ENCODE measurements at places on chromosomes 16 and 17.
A peak's percentile ranks its signal among the peaks of the same experiment; 100 is the strongest.

GRCh38 chr16:86316967-86317812, 193.1 kb upstream of the FOXF1 start:
- DNase-seq, result no peak

DNA sequence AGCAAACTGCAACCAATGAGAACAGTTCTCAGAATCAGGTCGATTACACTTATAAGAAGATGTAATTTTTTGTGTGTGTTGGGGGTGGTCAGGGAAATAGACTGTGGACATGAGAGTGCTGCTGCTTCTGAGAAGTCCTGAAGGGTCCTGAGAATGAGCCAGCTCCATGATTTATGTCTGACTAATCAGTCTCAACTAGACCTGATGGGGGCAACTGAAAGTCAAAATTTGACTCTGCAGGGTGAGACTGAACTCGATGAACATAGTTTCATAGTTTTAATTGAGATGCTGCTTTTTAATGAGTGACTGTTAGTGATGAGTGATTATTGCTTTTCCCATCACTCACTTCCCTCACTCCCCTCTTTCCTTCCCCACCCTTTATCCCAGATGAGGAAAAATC, 37.3 kb downstream of the SMARCE1 start:
- no peak for DNase-seq

DNA sequence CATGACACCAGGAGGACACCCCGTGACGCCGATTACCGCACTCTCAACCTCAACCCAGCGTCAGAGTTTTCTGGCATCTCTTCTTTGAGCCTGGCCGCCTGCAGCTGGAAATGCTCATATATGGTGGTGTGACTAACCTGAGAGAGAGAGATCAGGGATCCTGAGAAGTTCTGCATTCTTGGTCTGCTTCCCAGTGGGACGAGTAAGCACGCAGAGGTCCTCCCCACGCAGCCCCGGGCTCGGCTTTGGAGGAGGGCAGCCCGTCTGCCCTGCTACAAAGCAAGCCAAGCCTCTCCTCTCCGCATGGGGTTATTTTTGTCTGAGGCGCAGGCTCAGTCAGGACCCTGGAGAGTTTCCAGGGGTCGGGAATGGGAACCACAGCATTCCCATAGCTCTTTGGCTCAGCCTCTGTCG, 16.5 kb downstream of the CRISPLD2 start:
- no peak for DNase-seq

DNA sequence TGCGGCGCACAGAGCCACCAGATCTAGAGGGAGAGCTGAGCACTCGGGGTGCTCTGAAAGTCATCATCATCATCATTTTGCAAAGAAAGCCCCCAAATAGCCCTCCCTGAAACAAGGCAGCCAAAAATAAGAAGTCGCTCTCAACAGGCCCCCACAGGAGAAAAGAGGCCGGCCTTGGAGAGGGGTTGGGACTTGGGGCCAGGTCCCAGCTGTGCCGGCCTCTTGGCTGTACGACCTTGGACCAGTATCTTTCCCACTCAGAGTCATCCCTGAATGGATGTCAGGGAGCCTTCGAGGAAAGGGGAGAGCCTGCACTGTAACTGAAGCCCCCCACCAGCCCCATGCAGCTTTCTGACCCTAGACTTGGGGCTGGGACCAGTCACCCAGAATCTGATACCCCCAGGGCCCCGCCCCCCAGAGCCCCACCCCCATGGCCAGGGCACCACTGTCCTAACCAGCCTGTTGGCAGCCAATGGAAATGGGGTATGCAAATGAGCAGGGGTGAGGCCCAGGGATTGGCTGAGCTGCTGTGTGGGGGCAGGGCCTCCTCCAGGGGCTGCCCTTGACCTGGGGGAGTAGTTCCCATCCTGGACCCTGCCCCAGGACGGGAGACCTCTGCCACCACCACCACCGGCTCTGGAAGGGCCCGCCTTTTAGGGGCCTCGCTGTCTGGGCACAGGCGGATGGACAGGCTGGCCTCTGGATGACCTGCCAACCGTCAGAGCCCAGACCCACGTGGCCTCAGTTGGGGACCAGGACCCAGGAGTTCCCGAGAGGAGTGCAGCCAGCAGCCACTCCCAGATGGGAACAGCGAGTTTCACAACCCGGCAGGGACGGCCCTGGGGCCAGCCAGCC, 15.4 kb downstream of the ZFPM1 start:
- DNase-seq, result no peak

DNA sequence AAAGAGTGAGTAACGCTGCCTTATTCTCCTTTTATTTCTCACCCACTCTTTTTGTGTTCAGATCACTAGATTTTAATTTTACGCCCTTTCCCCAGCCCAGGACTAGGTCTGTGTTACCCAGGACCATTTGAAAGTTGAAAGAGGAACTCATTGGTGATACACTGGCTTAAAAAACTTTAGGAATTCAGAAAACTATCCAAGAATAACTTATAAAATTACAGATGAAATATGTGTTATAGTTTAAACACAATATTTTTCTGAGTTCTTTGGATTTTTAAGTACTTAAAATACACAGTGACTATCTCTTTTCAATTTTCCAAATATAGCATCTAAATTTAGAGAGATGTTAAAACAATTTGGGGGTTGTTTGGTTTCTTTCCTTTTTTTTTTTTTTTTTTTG, 385.2 kb downstream of the CDH13 start:
- no peak for DNase-seq

DNA sequence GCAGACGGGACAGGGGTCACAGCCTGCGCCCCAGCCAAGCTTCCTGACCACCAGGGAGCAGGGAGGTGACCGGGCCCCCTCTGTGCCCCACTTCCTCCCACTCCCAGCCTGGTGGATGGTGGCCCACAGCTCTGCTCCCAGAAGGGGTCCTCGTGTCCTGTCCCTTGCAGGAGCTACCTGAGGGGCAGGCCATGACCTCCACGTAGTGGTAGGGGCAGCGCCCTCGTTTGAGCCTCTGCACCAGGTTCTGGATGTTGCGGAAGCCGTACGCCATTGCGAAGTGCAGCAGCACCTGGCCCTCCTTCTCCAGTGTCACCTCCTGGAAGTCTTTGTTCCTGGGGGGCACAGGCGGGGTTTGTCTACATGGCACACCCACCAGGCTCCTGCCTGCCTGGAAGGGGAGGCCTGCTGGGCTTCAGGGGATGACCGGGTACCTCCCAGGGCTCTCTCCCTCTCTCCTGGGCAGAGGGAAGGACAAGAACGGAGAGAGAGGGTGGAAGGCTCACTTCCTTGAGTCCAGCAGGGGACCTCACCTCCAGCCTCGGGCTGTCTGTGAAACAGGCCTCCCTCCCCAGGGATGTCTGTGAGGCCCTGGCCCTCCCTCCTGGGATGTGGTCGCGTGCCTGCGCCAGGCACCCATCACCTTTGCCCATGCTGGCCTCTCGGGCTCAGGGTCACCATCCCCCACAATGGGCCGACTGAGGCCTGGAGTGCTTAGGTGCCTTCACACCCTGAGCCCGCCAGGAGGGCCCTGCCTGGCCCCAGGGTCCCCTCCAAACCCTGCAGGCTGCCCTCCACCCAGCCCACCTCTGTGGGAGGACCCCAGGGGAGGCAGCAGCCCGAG, 4.0 kb downstream of the HAGHL start:
- DNase-seq, result no peak

DNA sequence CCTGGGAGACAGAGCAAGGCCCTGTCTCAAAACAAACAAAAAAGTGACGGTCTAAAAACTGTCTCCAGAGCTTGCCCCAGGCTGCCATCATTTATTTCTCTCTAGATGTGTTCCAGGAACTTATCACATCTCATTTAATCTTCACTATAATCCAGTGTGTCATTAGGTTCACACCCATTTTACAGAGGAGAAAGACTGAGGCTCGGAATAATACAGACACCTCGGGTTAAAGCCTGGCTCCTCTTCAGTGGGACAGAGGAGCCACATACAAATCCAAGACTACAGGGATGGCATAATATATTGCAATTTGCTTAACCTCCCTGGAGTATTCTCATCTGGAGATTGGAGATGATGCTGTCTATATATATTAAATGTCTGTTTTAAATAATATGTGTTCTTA, 5.9 kb downstream of the PDILT start:
- DNase-seq, result no peak

GRCh38 chr16:2154533-2155090, 970 bp upstream of the TRAF7 start:
- no peak for DNase-seq

GRCh38 chr16:19095654-19096053, 18.1 kb upstream of the ITPRIPL2 start:
- DNase-seq, result no peak

DNA sequence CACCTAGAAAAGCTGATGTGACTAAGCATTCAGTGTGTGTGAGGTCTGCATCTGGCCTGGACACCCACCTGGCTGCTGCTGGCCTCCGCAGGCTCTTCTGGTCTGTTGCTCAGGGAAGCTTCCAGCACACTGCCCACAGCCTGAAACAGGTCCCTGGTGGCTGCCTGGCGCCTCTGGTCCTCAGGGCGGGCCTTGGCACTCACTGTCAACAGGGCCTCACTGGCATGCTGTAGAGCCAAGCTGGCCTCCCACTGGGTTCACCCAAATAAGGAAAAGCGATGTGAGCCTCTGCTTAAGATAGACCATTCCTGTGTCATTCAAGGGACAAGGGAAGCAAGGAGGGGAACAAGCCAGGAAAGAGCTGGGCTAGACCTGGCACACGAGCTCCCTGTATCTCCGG, 70.6 kb upstream of the BCO1 start:
- DNase-seq, result no peak

DNA sequence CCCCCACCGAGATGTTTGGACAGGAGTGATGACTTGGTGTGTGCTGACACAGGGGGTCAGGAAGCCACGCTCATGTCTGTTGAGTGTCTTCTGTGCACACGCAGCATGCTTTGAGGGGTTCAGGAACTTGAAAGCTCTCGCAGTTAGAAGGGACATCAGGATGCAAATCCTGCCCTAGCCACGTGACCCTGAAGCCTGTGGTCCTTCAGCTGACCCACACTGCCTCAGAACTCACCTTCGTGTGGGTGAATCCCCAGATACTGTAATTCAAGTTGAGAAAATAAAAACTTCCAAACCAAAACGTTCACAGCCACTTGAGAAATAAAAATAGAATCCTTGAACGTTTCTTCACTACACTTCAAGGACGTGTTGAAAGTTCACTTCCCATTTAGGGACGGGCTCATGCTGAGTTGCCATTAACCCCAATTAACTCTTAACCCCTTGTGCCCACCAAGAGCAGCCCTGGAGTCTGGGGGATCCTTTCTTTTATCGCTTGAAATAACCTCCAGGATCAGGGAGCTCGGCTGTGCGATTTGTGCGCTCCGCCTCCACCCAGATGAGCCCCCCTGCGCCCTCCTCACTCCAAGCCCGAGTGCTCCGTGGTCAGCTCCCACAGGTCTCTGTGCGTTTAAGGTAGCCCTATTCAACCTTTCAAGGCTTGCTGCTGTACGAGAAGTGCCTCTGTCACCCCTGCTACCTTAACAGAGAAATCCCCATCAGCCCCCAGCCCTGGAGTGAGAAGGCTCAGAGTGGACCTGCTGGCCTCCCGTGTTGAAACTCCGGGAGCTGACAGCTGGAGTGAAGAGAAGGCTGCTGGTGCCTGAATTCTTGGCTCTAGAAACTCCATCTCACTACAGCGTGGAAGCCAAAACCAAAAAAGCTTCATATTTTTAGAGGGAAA, 36.2 kb upstream of the NAT9 start:
- no peak for DNase-seq

DNA sequence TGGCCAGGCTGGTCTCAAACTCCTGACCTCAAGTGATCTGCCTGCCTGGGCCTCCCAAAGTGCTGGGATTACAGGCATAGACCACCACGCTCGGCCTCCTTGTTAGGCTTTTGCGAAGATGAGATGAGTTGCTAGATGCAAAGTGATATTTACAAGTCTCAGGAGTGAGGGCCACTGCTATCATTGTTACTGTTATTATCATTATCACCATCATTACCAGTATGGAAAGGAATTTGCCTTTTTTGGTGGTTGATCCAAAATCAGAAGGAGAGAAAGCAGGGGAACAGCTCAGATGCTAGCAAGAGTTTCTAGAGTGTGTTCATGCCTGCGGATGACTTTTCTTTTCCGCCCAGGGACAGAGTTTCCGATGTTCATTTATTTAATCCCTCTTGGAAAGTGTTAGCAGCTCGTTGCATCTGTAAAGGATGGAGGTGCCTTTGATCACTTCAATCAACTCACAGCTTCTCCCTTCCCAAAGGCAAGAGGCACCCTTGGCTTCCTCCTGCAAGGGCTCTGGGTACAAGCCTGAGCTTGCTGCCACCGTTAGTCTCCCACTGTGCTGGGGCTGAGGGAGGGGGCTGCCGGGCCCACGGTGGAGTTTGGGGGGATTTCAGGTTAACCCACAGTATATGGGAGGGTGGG, 21.6 kb downstream of the ITPRIPL2 start:
- DNase-seq, result peak; percentile 86

- DNase-seq, result peak; percentile 86
Measured at GRCh38 chr16:22188595-22189442, 17.3 kb upstream of the EEF2K start.

DNA sequence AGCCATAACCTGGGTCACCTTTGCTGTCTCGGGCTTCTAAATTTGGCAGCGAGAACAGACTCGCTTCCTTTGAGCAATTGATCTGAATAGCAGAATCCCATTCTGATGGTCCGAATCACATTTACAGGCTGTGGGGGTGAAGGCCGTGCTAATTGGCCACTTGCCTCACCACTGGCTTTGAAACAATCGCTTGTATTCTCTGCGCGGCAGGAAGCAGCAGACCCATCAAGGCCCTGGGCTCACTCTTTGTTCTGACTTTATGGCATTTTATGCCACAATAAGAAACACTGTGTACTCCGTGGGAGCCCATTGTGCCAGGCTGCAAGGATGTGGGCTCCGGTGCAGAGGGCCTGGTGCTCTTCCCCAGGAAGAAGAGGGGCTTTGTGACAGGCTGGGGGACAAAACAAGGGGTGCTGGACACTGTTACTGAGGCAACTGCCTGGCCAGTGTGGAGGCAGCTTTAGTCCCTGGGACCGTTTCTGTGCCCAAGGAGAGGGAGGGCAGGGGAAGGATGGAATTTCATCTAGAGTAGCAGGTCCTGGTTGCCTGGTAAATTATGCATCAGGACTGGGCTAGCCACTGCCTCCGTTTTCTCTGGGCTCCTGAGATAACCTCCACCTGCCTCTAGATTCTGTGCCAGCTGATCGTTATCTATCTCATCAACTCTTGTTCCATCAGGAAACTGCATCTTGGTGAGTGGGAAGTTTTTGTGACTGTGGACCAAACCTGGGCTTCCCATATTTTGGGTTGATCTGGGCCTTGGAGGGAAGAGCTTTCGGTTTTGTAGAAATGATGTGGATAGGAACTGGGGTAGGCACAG, 78.5 kb downstream of the MRC2 start:
- DNase-seq, result no peak

DNA sequence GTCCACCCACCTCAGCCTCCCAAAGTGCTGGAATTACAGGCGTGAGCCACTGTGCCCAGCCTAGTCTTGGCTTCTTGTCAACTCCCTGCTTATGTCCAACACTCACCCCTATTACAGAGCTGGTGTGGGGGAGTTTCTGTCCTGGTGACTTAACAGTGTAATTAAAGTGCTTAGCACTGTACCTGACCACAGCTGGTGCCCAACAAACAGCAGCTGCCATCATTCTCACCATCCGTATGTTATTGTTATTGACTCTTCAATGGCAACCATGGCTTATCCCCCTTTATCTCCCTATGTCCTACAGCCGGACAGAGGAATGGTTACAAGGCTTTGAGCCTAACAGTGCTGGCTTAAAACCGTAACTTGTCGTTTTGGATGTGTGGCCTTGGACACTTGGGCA, 17.0 kb upstream of the BRCA1 start:
- no peak for DNase-seq

GRCh38 chr16:89113661-89114060, 20.0 kb downstream of the ACSF3 start:
- DNase-seq, result no peak

- DNase-seq, result no peak
Measured at GRCh38 chr17:36493956-36494355, 7.5 kb downstream of the ZNHIT3 start.

All from NCI-H510A treated with DMSO at 0.1 percent for 48 hours (cell line).